Aorta (tissue), 5 donors: ENCODE measurements at places on chromosomes 12 and 14. TPM values are rescaled to one million over a fixed set of nuclear protein-coding genes. Genes with fewer than 3 reads are reported as not detected.

IRAK4 gene
- polyA plus RNA-seq, result 24.1 TPM

VRTN gene
- not detected for polyA plus RNA-seq

YY1 gene
- polyA plus RNA-seq, result 23.1 TPM

TMPRSS12 gene
- not detected for polyA plus RNA-seq

LAG3 gene
- polyA plus RNA-seq, result 0.25 TPM

CLEC1B gene
- polyA plus RNA-seq, result not detected

SLC39A9 gene
- polyA plus RNA-seq, result 15.1 TPM

DHRS2 gene
- polyA plus RNA-seq, result not detected

IFNG gene
- polyA plus RNA-seq, result not detected

GPHN gene
- polyA plus RNA-seq, result 6.3 TPM

SLC7A8 gene
- polyA plus RNA-seq, result 8.9 TPM

RHEBL1 gene
- 1.3 TPM for polyA plus RNA-seq

CIROP gene
- not detected for polyA plus RNA-seq

SLC11A2 gene
- 20.6 TPM for polyA plus RNA-seq

IPO8 gene
- polyA plus RNA-seq, result 18.6 TPM

C3AR1 gene
- 23.9 TPM for polyA plus RNA-seq

CEP128 gene
- polyA plus RNA-seq, result 2.8 TPM

P2RX7 gene
- 2.1 TPM for polyA plus RNA-seq

CHPT1 gene
- 83.8 TPM for polyA plus RNA-seq

CNIH1 gene
- polyA plus RNA-seq, result 92.3 TPM

NR1H4 gene
- polyA plus RNA-seq, result 3.8 TPM

PPP1R1A gene
- polyA plus RNA-seq, result 15.8 TPM
